ENCODE measurements at places on chromosomes 1 and 21.

DNA sequence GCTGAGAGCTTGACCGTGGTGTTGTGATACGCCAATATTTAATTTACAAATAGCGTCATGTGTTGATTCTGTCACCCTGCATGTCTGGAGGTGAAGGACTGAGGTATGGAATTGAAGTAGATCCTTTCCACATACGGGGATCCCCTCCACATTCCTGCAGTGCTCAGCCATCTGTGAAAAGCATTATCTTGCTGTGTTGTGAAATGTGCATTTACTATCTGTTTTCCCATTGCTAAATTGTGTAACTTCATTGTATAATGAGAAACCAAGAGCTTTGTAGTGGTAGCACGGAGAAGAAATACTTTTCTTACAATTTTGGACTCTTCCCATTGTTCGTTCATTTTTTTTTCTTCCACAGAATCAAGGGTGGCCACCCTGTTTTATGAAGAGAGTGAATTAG, 577.3 kb upstream of the ZP4 start:
- no peak for DNase-seq

GRCh38 chr1:178456472-178456871, 40.3 kb downstream of the CLEC20A start:
- no peak for DNase-seq

DNA sequence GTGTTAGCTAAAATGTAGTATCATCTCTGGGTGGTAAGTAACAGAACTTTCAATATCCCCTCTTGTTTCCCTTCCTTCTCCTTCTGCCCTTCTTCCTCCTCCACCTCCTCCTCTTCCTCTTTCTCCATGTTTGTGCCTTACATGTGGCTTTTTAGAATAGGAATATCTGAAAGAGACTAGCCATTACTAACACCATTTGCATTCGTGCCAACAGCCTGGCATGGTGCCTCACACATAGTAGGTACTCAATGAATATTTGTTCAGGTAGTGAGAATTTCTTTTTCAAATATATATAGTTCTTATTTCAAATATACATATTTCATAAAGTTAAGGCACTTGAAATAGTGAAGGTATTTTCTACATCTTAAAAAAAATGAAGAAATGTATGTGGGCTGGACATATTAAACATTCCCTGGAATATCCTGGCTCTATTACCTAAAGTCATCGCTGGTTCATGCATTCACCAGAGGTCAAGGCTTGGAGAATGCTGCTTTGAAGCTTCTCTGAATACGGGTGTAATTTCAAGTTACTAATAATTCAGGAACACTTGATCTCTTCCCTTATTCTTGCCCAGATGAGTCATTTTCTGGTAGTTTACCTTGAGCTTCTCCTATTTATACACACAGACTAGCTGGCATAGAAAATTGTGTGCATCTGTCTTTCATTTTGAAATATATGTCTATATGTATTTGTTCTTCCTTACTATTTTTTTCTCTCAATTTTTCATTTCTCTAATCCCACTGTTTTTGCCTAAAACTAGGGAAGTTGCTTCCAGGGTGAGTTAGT, 319.4 kb downstream of the TGFB2 start:
- DNase-seq, result no peak

GRCh38 chr1:27487966-27488884, 1.7 kb downstream of the WASF2 start:
- DNase-seq, result peak; percentile 43

DNA sequence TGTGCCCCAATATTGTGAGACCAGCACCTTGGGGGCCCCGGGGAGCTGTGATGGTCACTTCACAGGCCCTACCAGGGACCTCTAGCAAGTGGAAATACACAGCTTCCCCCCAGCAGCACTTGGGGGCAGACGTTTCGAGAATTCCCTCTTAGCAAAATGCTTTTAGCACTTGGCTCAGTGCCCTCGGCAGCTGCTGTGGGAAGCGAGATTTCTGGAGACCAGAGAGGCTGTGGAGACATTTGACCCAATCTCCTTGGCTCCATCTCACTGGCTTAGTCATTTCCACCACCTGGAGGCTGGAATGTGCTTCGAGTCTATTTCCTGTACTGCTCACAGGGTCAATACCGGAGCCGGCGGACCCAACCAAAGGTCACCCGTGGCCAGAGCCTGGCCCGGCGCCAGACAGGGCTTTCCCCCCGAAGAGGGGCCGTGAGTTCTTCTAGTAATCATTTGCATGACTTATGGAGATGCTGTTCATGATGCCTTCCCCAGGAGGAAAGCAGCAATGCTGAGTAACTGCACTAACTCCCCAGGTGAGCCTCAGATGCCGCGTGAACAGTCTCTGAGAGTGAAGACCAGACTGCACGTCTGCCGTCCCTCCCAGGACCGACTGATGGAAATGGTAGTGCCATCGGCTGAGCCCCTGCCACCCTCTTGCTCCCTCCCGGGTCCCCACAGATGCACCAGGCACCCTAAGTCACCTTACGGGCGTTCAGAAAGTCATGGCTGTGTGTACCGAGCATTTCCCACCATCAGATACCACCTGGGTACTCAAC, 4.4 kb upstream of the C2CD2 start:
- peak; percentile 38 for DNase-seq

DNA sequence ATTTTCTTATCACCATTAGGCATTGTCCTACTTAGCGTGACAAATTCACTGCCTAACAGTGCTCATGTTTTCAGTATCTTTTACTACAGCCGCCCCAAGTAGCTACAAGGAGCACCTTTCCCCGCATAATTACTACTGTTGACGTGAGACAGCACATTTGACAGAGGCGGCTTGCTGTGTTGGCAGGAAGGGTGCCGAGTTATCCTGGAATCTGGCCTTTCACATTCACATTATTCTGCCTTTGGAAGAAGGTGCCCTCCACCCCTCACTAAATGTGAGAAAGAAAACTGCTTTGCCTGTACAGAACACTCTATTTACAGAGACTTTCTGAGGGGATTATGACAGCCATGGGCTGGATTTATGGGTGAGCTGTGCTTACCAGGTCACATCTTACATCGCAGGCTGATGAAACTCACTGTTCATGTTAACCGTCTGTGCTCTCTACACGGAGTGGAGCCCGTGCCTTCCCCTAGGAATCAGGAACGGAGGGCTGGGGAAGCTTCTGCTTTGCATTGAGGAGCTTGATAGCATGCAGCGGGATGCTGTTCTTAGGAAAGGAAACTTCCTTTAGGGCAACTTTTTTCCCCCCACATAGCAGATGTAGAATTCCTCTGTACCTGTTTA, 148.0 kb upstream of the ZRANB2 start:
- no peak for DNase-seq

DNA sequence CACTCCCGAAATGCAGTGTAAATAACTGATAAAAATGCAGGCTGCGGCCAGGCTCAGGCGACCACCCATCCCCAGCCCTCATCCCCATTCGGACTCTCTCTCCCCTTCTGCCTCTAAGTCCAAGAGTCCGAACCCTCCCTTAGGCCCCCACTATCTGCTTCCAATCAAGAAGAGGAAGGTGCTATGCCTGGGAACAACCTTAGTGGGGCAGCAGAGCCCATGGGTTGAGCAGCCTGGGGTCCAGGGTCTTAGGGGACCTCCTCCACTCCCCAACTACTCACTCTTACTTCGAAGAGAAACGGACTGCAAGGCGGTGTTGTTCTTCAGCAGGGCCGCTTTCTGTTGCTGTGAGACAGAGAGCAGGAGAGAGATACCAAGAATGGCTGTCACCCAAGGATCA, 12.2 kb downstream of the ARHGEF2 start:
- DNase-seq, result no peak

GRCh38 chr21:42107881-42108553, 36.9 kb downstream of the UMODL1 start:
- no peak for DNase-seq

- peak; percentile 78 for DNase-seq
Measured at GRCh38 chr1:36365381-36365780, 20.3 kb downstream of the STK40 start.

- DNase-seq, result no peak
Measured at GRCh38 chr1:7227654-7228053, 442.4 kb downstream of the CAMTA1 start.

- DNase-seq, result no peak
Measured at GRCh38 chr1:182890927-182891610, 51.9 kb downstream of the DHX9 start.

DNA sequence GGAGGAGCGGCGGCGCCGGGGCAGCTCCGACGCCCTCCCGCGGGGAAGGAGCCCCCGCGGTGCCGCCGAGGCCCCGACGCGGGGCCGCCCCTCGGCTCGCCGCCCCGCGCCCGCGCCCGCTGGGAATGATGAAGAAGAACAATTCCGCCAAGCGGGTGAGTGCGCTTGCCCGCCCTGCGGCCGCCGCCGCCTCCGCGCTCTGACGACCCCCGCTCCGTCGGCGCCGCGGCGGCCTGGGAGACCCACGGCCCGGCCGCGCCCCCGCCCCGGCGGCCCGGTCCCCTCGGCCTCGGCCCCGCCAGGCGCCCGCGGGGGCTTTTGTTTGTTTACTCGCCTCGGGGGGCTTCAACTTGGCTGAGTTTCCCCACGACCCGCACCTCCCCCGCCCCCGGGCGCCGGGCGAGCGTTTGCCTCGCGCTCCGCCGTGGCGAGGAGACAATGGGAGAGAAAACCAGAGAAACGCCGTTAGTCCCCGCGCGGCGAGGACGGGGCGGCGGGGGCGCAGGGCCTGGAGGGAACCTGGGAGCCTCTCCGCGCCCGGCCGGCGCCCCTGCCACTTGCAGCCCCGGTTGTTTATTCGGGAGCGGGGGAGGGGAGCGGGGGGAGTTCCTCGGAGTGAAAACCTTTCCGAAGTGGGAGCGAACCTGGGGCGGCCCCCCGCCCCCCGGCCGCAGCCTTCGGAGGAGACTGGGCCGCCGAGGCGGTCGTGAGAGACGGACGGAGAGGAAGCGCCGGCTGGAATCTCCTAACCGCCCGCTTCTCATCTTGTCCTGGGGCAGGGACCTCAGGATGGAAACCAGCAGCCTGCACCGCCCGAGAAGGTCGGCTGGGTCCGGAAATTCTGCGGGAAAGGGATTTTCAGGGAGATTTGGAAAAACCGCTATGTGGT, 661 bp downstream of the PLEKHO1 start:
- no peak for DNase-seq

DNA sequence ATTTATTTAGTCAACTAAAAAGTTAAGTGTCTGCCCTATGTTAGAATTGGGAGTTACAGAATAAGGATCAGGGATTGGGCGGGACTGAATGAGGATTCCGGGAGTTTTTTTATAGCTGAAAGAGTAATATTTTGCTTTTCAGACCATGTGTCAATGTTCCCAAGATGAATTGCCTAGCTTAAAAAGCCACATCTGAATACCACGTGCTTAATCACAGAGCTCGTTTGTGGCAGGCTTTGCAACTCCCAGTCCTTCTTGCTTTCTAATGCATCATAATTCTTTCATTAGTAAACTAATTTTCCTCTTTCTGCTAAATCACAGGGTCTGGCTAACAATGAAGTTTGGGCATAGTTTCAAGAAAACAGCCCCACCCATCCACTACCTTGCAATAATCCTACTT, 4.2 kb upstream of the BCL10 start:
- DNase-seq, result no peak

- no peak for DNase-seq
Measured at GRCh38 chr1:61130338-61131000, 48.1 kb downstream of the NFIA start.

DNA sequence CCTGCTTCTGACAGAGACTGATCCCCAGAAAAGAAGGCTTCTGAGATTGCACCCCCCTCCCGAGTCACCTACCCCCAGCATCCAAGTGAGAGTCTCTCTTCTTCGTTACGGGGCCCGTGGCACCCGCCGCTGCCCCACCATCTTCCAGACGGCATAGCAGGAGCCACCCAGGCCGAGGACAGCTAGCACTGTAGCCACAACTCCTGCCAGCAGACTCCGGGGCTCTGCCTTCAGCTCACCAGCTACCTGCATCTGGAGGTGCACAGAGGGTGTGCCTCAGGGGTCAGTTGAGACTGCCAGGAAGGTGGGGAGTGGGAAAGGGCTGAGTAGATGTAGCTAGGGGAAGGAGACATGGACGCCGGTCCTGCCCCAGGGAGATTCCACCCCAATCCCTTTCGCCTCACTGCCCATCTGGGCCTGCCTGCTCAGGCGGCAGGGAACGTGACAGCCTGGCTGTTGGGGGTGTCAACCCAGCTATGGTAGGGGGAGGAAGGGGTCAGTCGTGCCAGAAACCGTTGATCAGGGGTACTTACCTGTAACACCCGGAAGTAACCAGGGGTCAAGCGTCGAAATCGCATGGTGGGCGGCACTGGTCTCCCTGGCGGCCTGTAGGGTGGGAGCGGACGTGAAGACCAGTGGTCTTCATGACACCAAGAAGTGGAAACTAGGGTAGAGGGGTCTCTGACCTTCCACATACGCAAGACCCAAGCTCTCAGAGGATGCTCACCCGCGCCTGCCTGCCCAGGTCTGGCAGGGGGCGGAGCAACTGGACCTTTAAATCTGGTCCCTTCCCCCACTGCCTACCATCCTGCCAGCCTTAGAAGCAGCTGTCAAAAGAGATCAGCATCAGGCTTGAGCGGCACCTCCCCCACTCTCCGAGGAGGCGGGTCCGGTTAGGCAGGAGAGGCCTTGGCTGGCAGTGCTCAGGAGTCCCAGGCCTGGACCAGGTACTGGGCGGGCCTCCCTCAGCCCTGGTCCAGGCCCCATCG, at the start of gene ZNF593OS:
ZNF593OS (minus strand) TSS at position 749 of the 989 bp plus-strand sequence; CDS start at position 578, 171 bp downstream.
- no peak for DNase-seq

GRCh38 chr1:209808059-209808581, 2.2 kb upstream of the IRF6 start:
- no peak for DNase-seq

DNA sequence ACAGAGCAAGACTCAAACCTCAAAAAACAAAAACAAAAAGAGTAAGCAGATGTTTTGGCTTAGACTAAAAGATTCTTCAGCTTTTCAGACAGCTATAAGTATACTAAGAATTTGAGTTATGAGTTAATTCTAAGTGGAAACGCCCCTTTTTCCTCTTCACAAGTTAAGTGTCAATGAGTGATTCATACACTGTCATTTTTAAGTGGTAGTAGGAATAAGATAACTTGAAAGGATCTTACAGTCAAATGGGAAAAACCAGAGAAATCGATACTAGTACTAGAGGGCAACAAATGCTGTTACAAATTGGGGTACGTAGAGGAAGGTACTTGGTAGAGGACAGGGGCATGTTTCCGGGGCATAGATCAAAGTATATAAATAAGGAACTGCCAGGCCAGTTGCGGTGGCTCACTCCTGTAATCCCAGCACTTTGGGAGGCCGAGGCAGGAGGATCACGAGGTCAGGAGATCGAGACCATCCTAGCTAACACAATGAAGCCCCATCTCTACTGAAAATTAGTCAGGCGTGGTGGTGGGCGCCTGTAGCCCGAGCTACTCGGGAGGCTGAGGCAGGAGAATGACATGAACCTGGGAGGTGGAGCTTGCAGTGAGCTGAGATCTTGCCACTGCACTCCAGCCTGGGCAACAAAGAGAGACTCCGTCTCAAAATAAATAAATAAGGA, 7.4 kb downstream of the H3-3A start:
- no peak for DNase-seq

- DNase-seq, result no peak
Measured at GRCh38 chr1:214573386-214574318, 22.2 kb upstream of the PTPN14 start.

GRCh38 chr1:235646463-235646862, 3.1 kb downstream of the GNG4 start:
- no peak for DNase-seq

- no peak for DNase-seq
Measured at GRCh38 chr1:159076438-159077119, at the start of gene AIM2. Gene AIM2, minus strand, starts transcription at chr1:159076766. Its CDS starts 3,267 bp downstream, at chr1:159073499.

Measured in globus pallidus (tissue), 1 donor.